Stomach (tissue), 19 donors: ENCODE measurements at places on chromosomes 12 and 14. TPM values are rescaled to one million over a fixed set of nuclear protein-coding genes. Genes with fewer than 3 reads are reported as not detected.

The LRR1 gene
- 1.7 TPM for total RNA-seq

The ACOT4 gene
- not detected for total RNA-seq

The ZC2HC1C gene
- total RNA-seq: 0.37 TPM

The FITM1 gene
- total RNA-seq: 0.87 TPM

The PLEKHD1 gene
- 0.55 TPM for total RNA-seq

The PTPN6 gene
- 36.6 TPM for total RNA-seq

The SERPINA10 gene
- not detected for total RNA-seq

The PLD4 gene
- not detected for total RNA-seq

The PMEL gene
- 4.0 TPM for total RNA-seq

The ARHGEF40 gene
- 34.4 TPM for total RNA-seq
